Activated naive CD4-positive, alpha-beta T cell treated with anti-CD3 and anti-CD28 coated beads, Interleukin-2, amount 50 U/mL, for 72 hours (primary cell): ENCODE measurements at places on chromosomes 11 and 22. TPM values are rescaled to one million over a fixed set of nuclear protein-coding genes. Genes with fewer than 3 reads are reported as not detected.

The KCNE3 gene
- not detected for total RNA-seq

The SPI1 gene
- total RNA-seq, result not detected

The MMP12 gene
- total RNA-seq, result not detected

The PIWIL4 gene
- 0.16 TPM for total RNA-seq

The ZC3H12C gene
- 0.02 TPM for total RNA-seq

The IFITM2 gene
- 785 TPM for total RNA-seq

The KCNJ11 gene
- total RNA-seq, result 0.43 TPM

The VWCE gene
- total RNA-seq, result 19.6 TPM

The MS4A4A gene
- total RNA-seq, result not detected

The POU2AF2 gene
- not detected for total RNA-seq

The MAP6 gene
- total RNA-seq, result not detected

The CTTN gene
- 9.7 TPM for total RNA-seq

The OR4A16 gene
- total RNA-seq, result not detected

The PLAAT5 gene
- not detected for total RNA-seq

The UPB1 gene
- 0.23 TPM for total RNA-seq

The ENTHD1 gene
- 1.5 TPM for total RNA-seq

The TUG1 gene
- 36.4 TPM for total RNA-seq

The XKR3 gene
- 0.14 TPM for total RNA-seq

The LRRC32 gene
- 0.43 TPM for total RNA-seq

The KRTAP5-9 gene
- total RNA-seq, result not detected

The CD3D gene
- 341 TPM for total RNA-seq

The CCDC15 gene
- total RNA-seq, result 5.3 TPM

The MYBPC3 gene
- not detected for total RNA-seq

The OR5B21 gene
- 0.66 TPM for total RNA-seq

The PHOX2A gene
- total RNA-seq, result not detected

The ARHGAP32 gene
- total RNA-seq, result 9.7 TPM

The TTC28 gene
- 0.66 TPM for total RNA-seq

The AMBRA1 gene
- total RNA-seq, result 20.9 TPM

The FLRT1 gene
- not detected for total RNA-seq

The LYVE1 gene
- not detected for total RNA-seq

The UPK3A gene
- not detected for total RNA-seq

The TMEM80 gene
- 11.3 TPM for total RNA-seq

The CDCA5 gene
- total RNA-seq, result 128 TPM

The CARD18 gene
- not detected for total RNA-seq

The GLB1L3 gene
- total RNA-seq, result 19.3 TPM

The ACR gene
- total RNA-seq, result not detected

The UCP3 gene
- total RNA-seq, result 2.7 TPM
